Activated CD4-positive, alpha-beta T cell treated with anti-CD3 and anti-CD28 coated beads for 48 hours (primary cell): ENCODE measurements at places on chromosomes 3 and 15.

- no peak for DNase-seq
Observed at GRCh38 chr3:133883641-133884040, 12.0 kb downstream of the RAB6B start.

DNA sequence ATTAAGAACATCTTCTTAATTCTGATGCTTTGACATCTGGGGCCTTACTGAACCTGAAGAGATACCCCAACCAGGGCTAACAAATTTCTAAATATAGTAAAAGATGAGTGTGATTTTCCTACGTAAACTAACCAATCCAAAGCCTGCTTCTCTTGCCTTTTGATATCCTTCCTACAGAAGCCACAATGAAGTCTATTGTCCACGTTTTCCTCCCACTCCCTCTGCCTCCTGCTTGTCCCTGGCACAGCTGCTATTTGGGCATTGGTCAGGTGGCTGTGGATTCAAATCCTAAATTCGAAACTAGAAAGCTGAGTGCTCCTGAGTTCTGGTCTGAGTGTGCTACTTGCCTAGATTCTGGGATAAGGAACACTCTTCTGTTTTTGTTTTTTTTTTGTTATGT lies 17.4 kb upstream of the MKRN3 start:
- DNase-seq: no peak

DNA sequence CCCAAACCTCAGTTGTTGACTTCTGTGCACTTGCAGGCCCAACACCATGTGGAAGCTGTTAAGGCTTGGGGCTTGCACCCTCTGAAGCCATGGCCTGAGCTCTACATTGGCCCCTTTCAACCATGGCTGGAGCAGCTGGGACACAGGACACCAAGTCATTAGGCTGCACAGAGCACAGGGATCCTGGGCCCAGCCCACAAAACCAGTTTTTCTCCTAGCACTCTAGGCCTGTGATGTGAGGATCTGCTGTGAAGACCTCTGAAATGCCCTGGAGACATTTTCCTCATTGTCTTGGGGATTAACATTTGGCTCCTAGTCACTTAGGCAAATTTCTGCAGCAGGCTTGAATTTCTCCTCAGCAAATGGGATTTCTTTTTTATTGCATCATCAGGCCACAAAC lies 1255.7 kb downstream of the ZPLD1 start:
- no peak for DNase-seq

DNA sequence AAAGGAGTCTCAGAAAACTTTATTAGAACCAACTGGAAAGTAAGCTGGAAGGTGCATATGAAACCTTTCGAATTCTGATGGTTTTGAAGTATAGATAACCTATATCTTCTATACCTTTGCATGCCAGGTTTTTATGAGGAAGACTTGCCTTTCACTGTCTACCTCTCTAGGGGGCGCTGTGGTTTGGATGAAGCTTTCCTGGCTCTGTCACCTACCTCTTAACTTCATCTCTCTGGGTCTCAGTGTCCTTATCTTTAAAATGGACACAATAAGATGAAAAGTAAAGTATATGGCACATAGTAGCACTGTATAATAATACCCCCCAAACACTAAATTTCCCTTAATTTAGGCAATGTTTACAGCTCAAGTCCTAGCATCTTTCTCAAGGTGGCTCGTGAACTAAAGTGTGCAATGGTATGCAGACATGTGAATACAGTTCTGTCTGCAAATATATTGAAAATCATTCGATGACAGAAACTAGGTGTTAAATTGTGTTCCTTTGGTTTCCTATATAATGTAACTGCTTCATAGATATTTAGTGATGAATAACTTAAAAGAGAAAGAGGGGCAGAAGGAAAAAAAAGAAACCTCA lies 314.3 kb downstream of the CHST2 start:
- peak; percentile 54 for DNase-seq

GRCh38 chr15:49686599-49686998 lies 65.8 kb downstream of the DTWD1 start:
- no peak for DNase-seq

- DNase-seq: no peak
Observed at GRCh38 chr3:49030321-49030720, 1.1 kb upstream of the IMPDH2 start.

DNA sequence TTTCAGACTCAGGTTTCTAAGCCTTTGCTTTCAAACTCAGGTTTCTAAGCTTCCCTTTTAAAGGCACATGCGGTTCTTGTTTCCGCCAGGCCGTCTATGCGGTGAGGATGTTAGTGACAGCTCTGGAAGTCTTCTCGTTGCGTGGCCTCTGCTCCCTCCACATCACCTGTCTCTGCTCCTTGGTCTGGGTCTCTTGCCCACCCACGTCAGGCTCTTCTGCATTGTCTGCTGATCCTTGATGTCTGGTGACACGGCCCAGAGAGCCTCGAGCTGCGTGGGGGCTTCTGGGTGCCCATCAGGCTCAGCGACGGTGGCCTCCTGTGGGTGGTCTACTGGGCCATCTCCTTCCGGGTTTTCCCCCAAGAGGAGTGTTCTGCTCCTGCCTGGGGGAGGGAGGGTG lies 30.5 kb downstream of the KLF13 start:
- DNase-seq: peak; percentile 45

DNA sequence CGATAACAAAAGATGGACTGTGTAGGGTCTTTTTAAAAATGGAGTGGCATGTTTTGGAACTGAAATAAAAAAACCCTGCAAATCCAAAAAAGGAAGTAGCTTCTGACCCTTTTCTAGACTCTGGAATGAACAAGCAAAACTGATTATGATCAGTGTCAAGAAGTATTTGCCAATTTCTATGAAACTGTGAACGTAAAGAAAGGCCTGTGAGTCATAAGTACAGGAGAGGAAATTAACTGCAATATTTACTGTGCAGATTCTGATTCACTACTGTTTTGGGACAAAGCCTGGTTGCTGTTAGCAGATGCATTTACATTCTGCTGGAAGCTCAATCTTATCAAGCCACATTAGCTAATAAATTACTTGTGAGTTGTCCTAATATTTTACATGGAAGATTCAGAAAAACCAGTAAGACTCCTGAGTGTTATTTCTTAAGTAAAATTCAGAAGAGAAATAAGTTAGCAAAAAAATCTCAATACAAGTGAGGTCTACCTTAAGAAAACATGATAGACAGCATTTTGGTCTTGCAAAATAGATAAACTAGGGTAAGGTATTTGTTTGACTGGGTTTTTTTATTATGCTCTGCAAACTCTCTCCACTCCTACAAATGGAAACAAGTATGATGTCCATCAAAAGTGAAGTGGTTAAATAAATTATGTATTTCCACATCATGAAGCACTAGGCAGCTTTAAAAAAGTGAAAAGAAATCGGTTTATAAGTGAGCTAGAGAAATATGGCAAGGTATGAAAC lies 90.2 kb upstream of the LMOD3 start:
- DNase-seq: no peak

GRCh38 chr3:16309558-16309957 lies 44.5 kb downstream of the OXNAD1 start:
- DNase-seq: peak; percentile 61

DNA sequence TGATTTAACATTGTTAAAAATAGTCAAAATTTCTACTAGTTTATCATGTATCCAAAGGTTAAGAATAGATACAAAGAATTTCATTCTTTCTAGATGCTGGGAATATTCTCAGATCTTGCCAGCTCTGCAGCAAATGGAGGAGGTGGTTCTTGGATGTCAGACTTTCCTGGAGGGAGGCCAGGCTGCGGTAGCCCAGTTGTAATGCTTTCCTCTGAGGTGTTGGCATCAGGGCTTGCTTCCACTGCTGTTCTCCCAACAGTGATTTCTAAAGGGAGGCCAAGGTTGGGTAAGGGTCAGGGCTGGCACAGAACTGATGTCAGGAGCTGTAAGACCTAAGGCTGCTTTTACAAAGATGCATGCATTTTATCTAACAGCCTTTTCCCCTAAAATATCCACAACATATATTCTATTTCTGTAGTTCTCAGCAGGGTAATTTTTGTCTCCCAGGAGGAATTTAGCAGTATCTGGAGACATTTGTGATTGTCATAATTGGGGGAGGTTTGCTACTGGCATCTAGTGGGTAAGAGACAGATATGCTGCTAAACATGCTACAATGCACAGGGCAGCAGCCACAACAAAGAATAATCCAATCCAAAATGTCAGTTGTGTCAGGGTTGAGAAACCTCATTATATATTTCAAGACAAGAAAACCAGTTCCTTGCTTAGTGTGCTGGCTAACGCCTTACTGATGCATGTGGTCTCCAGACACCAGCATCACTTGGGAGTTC lies 42.0 kb upstream of the SPTSSB start:
- DNase-seq: no peak

DNA sequence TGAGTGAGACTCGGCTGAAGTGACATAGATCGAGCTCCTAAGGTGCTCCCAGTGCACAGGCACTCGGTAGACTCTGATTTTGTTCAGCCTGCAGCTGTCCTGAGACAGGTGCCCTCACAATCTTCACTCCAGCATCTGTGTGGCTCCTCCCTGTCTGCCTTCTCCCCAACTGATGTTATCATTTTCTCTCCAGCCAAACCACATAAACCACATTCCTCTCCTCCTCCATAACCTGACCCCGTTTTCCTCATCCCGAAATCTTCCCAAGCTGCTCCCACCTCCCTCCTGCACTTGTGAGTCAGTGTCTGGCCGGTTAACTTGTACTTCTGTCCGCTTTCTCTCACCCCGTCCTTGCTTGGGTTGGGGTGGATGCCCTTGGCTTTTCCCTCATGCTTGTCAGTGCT lies 93.3 kb upstream of the HACD2 start:
- no peak for DNase-seq

DNA sequence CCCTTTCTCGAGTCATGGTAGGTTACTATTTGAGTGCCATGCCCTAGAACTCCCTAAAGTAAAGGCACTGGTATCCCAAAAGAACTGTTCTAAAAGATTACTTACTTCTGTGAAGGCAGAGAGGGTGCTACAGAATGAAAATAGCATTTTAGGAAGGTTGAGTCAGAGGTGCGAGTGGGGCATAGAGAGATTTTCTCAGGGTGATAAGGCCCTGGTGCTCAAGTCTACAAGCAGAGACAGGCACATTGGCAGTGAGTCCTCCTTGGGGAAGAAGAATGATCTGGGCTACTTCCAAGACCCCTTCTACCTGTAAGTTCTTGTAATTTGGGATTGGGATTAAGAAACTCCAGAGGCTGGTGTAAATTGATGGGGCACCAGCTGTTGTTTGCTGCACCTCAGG lies 96.7 kb downstream of the AKAP13 start:
- no peak for DNase-seq

DNA sequence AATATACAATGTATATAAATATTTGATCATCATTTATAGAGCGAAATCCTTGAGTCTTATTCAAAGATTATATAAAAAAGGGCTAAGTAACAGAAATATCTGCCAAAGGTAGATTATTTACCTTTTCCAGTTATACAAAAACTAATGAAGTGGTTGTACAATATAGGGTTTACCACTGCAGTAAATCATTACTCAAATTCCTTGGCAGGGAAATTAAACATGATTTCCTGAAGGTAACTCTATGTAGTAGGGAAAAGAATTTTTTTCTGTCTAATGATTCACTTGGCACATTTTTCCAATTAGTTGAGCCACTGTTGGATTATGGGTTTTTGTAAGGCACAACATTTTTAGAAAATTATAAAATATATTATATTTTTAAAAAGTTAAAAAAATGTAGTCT lies 129.6 kb downstream of the NR2F2 start:
- no peak for DNase-seq

- no peak for DNase-seq
Observed at GRCh38 chr3:134799393-134799792, 4.3 kb downstream of the EPHB1 start.

DNA sequence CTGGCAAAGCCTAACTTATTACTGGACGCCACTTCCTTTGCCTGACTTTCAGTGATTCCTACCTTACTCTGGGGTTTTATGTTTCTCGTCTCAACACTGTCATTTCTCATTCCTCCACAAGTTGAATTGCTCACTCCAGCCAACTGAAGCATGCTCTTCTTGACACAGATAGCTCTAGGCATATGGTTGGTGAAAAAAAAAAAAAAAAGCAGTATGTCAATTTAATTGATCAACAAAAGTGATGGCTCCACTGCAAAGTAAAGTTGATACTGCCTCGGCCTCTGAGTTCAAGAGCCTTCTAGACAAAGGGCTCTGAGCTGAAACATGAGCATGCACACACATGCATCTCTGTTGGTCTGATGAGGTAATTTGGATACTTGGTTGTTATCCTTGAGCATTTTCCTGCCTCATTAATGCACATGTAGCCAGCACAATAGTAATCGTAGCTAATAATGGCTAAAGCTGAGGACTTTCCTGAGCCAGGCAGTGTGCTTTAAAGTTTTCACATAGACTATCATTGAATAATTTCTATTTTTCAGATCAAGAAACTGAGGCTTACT lies 21.4 kb upstream of the UBE2Q2 start:
- no peak for DNase-seq

GRCh38 chr3:8953313-8953712 lies 10.0 kb downstream of the RAD18 start:
- no peak for DNase-seq

GRCh38 chr3:189950258-189950657 lies 170.4 kb downstream of the P3H2 start:
- no peak for DNase-seq

GRCh38 chr15:50261981-50262380 lies 3.5 kb downstream of the HDC start:
- DNase-seq: peak; percentile 58

GRCh38 chr3:4900298-4900697 lies 78.9 kb upstream of the BHLHE40 start:
- peak; percentile 22 for DNase-seq

GRCh38 chr3:193590088-193590856 lies 2.7 kb upstream of the OPA1 start:
- no peak for DNase-seq

- DNase-seq: no peak
Observed at GRCh38 chr3:56613016-56613415, 56.0 kb downstream of the CCDC66 start.

GRCh38 chr3:126604691-126605090 lies 46.0 kb upstream of the C3orf22 start:
- DNase-seq: no peak

GRCh38 chr15:82043130-82043673 lies 2.6 kb downstream of the MEX3B start:
- no peak for DNase-seq

- peak; percentile 80 for DNase-seq
Observed at GRCh38 chr3:18425641-18426257, 610 bp upstream of the SATB1 start.

DNA sequence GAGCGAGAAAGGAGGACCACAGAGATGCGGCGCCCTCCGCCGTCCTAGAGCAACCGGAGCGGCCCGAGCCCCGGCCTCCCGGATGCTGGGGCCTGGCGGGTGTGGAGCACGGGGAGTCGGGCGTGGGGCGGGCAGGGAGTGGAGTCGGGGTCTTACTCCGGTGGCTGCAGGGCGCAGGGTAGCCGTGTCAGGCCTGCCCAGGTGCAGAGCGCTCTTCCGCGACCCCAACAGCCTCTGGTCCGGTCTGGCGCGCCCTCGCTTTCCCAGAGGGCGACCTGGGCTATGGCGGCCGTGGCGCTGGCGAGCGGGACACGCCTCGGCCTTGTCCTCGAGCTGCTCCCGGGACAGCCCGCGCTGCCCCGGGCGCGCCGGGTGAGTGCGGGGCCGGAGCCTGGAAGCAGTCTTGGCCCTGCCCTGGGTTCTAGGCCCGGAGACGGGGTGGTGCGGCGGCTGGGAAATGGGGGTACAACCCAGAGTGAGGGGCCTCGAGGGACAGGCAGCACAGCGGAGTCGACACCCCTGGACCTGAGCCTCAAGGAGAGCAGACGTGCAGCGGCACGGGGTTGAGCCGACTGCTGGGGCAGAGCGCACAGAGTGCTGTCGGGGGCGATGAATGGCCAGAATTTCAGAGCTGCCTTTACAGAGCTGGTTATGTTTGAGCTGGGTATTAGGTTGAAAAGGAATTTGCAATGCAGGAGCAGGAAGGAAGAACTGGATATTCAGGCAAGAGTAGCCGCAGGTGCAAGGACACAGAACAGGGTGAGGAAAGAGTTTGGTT lies at the start of gene ZNF662:
Gene ZNF662, plus strand, starts transcription at position 73 of the 778 bp plus-strand sequence. CDS start 1,973 bp downstream, outside the sequence.
- peak; percentile 47 for DNase-seq

GRCh38 chr3:108060331-108060730 lies 30.5 kb downstream of the CD47 start:
- DNase-seq: no peak
